ENCODE measurements at places on chromosomes 1 and 21.
A peak's percentile ranks its signal among the peaks of the same experiment; 100 is the strongest.

GRCh38 chr1:204968135-204968534 lies 74.9 kb upstream of the CNTN2 start:
- DNase-seq: no peak

GRCh38 chr1:6743189-6744101 lies 41.8 kb upstream of the CAMTA1 start:
- DNase-seq: no peak

GRCh38 chr1:71494163-71494562 lies 413.3 kb upstream of the ZRANB2 start:
- no peak for DNase-seq

DNA sequence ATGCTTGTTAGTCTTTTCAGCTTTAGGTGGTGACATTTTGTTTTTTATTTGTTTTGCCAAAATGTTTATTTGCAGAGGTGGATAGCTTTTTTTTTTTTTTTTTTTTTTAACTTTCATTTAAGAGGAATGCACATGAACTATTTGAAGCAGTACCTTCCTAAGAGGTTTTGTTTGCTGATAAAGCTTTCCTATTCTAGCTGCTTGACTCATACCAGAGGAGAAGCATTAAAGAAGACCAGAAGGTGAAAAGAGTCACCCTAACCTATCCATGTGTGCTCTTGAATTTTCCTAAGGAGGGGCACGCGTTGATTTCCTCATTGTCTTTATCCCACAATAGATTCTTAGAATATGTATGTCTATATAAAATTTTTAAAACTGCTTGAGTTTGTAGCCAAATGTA lies 57.7 kb downstream of the PRDM2 start:
- no peak for DNase-seq

DNA sequence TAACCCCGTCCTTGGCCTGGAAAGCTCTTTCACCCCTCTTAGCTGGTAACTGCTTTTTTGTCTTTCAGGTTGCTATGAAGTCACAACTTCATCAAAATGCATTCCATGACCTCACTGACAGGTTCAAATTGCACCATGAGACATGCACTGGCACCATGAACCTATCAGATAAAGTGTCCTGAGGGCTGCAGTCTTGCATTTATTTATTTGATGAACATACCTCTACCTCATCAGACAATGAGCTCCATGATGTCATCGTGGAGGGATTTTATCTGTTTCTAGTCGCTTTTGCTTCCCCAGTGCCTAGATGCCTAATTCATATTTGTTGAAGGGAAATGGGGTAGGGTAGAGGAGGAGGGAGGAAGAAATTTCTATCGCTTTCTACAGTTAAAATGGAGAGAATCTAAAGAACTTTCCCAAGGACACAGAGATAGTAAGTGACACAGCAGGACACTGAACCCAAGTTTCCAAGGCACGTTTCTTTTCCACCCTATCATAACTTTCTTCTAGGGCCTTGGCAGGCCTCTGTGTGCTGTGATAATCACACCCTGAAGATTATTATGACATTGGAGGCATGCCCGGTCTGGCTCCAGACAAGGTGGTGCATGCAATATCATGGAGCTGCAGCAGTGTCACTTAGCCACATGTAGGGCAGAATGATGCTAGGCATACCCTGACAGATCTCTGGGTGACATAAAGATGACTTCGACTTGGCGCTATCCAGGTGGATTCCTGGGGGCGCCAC lies 69.5 kb downstream of the CD58 start:
- DNase-seq: no peak

DNA sequence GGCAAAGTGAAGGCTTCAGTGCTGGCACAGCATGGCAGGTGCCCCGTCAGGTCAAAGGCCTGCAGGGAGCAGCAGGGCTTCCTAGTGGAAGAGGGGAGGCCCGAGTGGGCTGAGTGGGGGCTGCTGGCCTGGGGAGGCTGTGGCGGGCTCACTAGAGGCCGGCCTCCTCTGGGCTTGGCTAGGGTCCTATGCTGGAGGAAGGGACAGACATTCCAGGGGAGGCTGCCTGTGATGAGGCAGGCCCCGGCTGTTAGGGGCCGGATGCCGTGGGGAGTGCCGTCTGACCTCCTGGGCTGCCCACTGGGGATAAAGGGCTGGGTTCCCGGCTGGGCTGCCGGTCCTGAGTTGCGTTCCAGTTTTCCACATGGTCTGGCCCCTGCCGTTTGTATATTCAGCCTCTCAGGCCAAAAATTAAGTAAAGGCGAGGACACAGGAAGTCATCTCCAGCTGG lies 21.1 kb downstream of the PRXL2B start:
- DNase-seq: no peak

- no peak for DNase-seq
Measured at GRCh38 chr1:231857609-231858135, 231.1 kb downstream of the DISC1 start.

DNA sequence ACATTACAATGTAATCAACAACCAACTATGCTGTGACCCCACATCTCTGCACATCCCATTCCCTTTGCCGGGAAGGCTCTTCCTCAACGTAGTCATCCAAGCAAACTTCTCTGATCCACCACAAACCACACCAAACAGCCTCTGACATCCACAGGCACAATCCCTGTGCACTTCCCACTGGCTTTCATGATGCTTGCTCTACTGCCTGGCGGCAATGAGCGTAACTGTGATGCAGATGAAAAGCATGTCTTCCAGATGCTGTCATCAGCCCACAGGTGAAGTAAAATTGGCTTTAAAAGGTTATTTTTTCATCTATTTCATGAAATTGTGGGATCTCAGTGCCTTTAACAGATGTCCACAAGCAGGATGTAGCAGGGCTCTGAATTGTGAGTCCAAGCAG lies 635.2 kb downstream of the SMYD3 start:
- no peak for DNase-seq

DNA sequence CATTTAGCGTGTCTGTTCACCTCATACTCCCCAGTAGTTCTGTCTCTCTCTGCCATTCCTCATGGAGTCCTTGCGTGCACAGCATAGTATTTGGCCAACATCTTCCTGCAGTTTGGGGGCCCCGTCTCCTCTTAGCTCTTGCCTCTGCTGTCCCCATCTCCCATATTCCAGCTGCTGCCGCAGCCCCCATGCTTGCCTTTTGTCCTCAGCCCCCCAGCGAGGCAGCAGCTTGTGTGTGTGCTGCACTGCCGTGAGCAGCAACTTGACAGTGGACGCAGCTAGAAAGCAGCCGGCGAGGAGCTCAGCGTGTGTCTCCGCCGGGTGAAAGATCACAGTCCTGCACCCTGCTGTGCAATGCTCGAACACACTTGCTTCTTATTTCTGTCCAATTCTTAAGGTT lies 164.2 kb upstream of the COL6A1 start:
- no peak for DNase-seq

- no peak for DNase-seq
Measured at GRCh38 chr1:185159966-185160365, 3.0 kb downstream of the SWT1 start.

GRCh38 chr1:109441069-109441468 lies 14.8 kb upstream of the PSMA5 start:
- DNase-seq: no peak

GRCh38 chr1:225754940-225755641 lies 22.5 kb upstream of the SRP9 start:
- no peak for DNase-seq

GRCh38 chr1:218475275-218475674 lies 130.1 kb downstream of the TGFB2 start:
- no peak for DNase-seq

DNA sequence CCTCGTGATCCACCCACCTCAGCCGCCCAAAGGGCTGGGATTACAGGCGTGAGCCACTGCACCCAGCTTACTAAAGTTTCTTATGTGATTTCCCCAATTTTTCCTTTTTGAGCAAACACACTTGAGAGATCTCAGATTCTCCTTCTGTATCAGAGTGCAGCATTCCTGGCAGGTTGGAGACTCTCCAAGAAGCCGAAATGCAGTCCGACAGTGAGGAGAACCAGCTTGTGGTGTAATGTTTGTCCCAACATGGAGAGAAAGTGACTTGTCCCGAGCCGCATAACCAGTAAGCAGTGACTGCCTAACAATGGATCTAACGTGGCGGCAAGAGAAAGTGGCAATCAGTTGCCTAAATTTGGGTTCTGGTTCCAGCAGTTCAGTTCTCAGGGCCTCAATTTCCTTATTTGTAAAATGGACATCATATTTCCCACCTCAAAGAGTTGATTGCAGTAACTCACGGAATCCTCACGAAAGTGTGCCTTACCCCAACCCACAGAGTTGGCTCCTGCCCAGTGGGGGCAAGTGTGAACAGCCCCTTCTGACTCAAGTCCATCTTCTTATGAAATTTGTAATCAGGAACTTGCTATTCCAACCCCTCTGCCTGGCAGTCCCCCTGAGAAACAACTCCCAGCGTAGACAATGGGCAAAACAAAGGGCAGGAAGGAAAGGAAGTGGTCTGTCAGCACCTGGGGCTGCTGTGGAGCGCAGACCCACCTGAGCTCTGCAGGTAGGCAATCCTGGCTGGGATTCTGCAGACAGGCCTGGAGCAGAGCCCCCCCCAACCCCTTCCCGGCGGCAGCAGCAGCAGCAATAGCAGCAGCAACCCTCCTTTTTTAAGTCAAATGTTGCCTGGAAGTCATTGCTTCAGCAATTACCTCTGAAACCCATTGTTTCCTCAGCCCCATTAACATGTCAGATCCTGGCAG lies 223.6 kb upstream of the POU3F1 start:
- DNase-seq: no peak

GRCh38 chr1:198165927-198166647 lies 9.3 kb downstream of the NEK7 start:
- DNase-seq: peak; percentile 65

DNA sequence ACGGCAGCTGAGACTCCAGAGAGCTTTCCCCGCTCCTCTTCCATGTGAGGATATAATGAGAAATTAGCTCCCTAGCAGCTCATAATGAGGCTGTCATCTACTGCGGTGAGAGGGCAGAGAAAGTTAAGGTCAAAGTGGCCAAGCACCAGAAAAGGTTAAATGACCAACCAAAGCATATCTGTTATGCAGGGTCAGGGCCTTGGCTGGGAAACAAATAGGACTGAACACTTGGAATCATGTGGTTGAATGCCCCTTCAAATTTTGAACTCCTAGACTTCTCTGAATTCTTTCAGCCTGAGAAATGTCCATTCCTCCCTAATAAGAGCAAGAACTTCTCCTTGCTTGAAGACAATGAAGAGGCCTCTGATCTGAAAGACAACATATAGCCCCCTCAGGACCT lies 115.9 kb downstream of the TM2D1 start:
- DNase-seq: no peak

- no peak for DNase-seq
Measured at GRCh38 chr1:19596065-19596713, 47.9 kb upstream of the NBL1 start.

GRCh38 chr1:77218477-77219165 lies 609 bp downstream of the PIGK start:
- no peak for DNase-seq

- DNase-seq: no peak
Measured at GRCh38 chr1:37035014-37035691, 838 bp upstream of the GRIK3 start.

GRCh38 chr1:39044762-39045161 lies 18.6 kb downstream of the NDUFS5 start:
- DNase-seq: no peak

DNA sequence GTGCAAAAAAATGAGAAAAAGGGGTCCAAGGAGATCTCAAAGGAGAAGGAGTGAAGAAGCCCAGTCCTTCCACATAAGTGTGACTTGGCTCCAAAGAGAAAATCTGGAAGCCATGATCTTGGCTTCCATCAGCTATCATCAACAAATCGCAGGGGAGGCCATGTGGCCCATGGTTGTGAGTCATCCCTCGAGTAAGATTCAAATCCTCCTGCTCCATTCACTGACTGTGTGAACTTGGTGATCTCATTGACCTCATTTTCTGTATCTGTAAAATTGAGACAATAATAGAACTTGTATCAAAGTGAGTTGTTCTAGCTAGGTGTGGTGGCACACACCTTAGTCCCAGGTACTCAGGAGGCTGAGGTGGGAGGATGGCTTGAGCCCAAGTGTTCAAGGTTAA lies 79.1 kb upstream of the OLIG2 start:
- no peak for DNase-seq

- no peak for DNase-seq
Measured at GRCh38 chr1:56409112-56409691, 170.2 kb downstream of the PLPP3 start.

DNA sequence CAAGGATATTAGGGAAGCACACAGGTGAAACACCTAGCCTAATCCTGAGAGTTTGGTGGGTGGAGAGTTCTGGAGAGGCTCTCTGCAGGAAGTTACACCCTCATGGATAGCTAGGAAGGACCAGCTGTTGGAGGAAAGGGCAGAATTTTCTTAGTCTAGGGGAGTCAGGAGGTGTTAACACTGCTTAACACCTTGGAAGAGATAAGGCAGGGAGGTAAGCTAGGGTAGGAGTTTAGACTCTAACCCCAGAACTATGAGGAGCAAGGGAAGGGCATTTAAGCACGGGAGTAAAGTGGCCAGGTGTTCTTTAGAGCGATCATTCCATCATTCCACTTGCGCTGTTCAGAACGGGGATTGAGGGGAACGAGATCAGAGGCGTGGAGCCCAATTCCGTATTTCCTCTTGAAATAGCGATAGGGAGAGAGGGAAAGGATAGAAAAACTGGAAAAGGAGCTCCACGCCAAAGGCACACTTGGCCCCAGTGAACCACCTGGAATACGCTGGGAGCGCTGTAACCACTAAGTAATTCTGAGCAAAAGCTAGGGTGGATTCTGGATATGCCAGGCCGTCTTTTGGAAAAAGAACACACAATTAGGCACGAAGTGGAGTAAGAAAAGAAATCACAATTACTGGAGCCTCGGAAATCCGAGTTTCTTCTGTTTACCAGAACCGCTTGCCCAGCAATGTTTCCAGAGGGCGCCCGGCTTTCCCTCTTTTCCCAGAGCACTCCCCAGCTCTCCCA lies 1.5 kb upstream of the GPR137B start:
- DNase-seq: no peak

- peak; percentile 57 for DNase-seq
Measured at GRCh38 chr1:183472488-183473216, at the start of gene SMG7. Gene SMG7, plus strand, starts transcription at chr1:183472499. Its CDS starts 122 bp downstream, at chr1:183472621.

GRCh38 chr1:35264871-35265270 lies 3.6 kb upstream of the ZMYM4 start:
- DNase-seq: no peak

DNA sequence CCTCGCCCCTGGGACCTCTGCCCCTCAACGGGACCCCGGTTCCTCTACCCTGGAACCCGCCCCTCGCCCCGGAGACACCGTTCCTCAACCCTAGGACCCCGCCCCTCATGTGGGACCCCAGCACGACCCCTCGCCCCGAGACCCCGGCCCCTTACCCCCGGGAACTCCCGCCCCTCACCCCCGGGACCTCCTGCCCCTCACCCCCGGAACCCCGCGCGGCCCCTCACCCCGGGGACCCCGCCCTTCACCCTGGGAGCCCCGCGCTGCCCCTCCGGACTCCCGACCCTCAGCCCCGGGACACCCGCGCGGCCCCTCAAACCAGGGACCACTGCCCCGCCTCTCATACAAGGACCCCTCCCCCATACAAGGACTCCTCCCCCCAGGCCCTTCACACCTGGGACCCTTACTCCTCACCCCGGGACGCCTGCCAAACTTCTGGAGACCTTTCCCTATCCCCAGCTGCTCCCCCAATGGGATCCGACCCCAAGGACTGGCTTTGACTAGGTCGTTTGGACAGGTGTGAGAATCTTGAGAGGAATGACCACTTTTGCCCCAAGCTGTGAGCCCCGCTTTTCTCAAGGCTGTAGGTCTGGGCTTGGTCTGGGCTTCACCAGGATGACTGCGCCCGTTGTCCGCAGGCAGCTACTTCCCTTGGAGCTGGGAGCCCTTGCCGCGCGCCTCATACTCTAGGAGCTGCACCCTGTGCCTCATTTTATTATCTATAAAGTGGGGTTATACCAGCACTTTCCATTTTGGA lies 843 bp downstream of the DIP2A start:
- DNase-seq: no peak

Measured in CD8-positive, alpha-beta memory T cell (primary cell).